ENCODE measurements at places on chromosomes 13 and 19.

DNA sequence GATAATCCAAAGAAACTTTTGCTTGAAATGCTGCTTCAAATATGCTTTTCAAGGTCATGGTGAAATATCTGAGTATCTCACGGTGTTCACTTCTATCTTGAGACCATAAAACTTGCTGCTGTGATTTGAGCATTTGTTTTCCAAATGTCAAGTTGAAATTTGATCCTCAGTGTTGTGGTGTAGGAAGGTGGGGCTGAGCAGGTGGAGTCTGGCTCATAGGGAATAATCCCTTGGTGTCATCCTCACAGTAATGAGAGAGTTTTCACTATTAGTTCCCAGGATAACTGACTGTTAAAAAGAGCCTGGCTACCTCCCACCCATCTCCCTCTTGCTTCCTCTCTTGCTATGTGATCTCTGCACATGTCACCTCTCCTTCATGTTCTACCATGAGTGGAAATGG is 858.0 kb upstream of the SLITRK5 start:
- DNase-seq = no peak

- DNase-seq = no peak
Measured at GRCh38 chr13:95787356-95788099, 110.6 kb downstream of the DNAJC3 start.

DNA sequence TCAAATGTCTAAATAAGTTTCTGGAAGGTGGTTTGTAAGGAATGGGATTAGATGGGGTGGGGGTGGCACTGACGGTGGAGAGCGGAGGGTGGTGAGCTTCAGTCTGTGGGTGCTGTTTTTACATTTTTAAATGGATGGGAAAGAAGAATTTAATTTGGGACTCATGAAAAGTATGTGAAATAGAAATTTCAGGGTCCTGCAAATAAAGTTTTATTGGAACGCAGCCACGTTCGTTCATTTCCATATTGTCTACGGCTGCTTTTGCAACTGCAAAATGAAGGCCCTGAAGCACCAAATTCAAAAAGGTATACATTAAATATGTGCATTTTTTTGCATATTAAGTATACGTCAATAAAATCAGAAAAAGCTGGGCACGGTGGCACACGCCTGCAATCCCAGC is 9.9 kb downstream of the KANK2 start:
- no peak for DNase-seq

DNA sequence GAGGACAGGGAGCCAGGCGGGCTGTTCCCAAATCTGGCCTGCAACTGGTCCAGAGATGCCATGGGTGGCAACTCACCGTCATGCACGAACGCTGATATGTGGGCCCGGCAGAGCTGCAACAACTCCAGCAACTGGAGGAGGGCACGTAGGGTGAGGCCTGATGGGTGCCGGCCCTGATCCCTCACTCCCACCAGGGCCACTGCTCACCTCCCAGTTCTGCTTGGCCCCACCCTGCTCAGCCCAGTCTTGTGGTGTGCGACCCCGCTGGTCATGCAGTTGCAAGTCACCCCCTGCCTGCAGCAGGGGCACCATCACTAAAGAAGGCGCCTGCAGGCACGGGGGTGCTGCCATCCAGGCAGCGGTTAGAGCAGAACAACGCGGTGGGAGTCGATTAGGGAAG is 16.9 kb downstream of the ARHGAP33 start:
- DNase-seq = no peak

DNA sequence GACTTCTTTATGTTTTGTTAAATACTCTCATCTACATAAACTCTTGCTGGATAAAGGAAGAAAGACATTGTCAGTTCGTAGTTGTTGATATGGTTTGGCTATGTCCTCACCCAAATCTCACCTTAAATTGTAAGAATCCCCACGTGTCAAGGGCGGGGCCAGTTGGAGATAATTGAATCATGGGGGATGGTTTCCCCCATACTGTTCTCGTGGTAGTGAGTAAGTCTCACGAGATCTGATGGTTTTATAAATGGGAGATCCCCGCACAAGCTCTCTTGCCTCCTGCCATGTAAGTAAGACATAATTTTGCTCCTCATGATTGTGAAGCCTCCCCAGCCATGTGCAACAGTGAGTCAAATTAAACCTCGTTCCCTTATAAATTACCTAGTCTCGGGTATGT is 3.6 kb downstream of the ADGRE1 start:
- no peak for DNase-seq

GRCh38 chr13:79128158-79128557 is 277.9 kb downstream of the RBM26 start:
- DNase-seq = no peak

DNA sequence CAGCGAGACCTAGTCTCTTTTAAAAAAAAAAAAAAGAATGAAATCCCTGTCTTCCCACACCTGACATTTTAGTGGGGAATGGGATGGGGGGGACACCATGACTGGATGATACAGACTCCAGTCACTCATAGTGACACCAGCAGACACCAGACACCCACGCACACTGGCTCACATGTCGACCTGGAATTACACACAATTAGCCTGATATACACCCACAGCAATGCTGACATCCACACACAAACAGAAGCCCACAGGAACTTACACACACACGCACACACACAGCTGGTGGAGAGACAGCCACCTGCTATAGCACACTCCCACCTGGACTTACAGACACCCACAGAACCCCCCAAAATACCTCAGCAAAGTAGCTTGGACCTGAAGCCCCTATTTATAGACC is 8.3 kb upstream of the NANOS3 start:
- no peak for DNase-seq

DNA sequence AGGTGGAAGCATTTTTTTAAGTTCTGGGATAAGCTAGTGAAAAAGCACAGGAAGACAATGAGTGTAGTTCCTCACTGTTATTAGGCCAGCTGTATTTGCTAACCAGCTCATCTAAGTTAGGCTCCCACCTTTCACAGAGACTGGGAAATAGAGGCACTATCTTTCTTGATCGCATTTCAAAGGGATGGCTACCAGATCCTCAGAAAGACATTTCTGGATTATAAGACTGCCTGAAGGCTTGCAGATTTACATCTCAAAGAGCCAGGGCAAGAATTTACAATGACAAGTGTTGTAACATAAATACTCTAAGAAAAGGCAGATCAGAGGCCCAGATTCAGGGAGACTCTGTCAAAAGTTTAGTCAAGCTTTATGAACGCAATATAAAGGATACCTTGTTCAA is 1005.5 kb downstream of the PCDH9 start:
- no peak for DNase-seq

DNA sequence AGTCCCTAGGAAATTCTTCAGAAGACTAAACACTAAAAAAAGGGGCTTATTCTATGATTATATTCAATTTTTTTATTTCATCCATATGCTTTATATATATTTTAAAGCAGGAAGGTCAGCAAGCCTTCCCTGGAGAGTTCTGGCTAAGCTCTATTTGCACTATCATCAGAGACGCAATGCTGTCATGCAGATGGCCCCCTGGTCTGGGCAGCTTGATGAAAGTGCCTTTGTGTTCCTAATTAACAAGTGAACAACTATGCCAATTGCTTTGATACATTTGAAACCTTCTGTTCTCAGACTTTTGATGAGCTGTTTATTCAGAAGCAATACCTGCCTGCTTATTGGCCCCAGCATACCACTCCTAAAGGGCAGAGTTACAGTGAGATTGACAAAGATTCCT is 1344.6 kb downstream of the OLFM4 start:
- DNase-seq = no peak

- no peak for DNase-seq
Measured at GRCh38 chr13:49246850-49247642, 679 bp upstream of the CDADC1 start.

GRCh38 chr13:40269086-40269485 is 397.4 kb downstream of the FOXO1 start:
- DNase-seq = no peak

DNA sequence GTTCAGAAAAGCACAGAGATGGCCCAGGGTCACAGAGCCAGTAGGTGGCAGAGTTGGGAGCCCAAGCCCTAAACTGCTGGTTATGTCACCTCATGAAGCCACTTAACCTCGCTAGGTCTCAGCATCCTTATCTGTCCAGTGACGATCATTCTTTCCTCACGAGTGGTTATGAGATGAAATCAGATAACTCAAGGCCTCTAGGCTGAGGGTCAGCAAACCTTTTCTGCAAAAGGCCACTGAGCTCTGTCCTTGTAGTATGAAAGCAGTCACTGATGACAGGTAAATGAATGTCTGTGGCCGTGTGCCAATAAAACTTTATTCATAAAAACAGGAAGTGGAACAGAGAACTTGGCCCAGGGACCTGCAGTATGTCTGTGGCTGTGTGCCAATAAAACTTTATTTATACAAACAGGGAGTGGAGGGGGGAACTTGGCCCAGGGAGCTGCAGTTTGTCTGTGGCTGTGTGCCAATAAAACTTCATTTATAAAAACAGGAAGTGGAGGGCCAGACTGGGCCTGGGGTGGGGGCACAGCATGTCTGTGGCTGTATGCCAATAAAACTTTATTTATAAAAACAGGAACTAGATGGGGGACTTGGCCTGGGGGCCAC is 71.2 kb downstream of the GNG7 start:
- DNase-seq = no peak

GRCh38 chr19:32671883-32672593 is 2.9 kb downstream of the ANKRD27 start:
- DNase-seq = no peak

- DNase-seq = no peak
Measured at GRCh38 chr19:17097593-17098126, 22.1 kb downstream of the MYO9B start.

Measured in type B pancreatic cell (in vitro differentiated cells).